ENCODE measurements at places on chromosomes 7 and 10.

GRCh38 chr7:73977619-73978618 lies 50.1 kb upstream of the ELN start:
- no peak for DNase-seq

- DNase-seq: no peak
Measured at GRCh38 chr7:43479042-43479441, 103.9 kb upstream of the STK17A start.

DNA sequence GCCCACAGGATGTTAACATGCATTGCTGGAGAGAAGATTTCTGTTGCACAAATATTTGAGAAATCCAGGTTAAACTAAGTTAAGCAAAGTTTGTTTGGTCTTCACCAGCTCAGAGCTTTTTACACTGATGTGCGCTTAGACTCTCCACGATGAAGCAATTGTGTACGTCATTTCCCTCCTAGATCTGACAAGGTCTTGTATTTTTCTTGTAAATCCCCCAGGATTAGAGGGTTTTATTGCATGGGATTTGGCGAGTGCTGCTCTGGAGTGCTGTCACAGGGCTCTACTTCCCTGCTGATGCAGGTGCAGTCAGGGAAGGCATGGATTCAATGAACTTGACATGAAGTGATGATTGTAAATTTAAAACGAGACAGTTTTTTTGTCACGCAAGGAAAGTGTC lies 173.3 kb downstream of the PDE1C start:
- DNase-seq: no peak

DNA sequence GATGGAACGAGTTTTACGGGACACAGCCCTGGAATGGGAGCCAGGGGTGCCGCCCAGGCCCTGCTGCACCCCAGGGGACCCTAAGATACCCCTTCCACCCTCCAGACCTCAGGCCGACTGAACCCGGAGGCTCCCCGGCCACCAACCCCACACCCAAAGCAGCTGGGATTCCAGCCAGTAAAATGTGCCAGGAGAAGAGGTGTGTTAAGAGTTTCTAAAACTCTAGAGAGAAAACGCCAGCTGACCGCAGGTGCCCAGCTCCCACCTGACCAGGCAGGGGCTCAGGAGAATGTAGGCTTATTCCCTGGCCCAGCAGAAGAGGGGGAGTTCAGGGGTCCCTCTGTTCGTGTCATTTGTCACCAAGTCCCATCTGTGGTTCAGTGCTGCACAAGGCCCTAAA lies 17.5 kb downstream of the NUDT1 start:
- no peak for DNase-seq

- DNase-seq: no peak
Measured at GRCh38 chr10:131790021-131790420, 110.8 kb upstream of the PPP2R2D start.

GRCh38 chr10:75508239-75508813 lies 76.9 kb downstream of the LRMDA start:
- no peak for DNase-seq

DNA sequence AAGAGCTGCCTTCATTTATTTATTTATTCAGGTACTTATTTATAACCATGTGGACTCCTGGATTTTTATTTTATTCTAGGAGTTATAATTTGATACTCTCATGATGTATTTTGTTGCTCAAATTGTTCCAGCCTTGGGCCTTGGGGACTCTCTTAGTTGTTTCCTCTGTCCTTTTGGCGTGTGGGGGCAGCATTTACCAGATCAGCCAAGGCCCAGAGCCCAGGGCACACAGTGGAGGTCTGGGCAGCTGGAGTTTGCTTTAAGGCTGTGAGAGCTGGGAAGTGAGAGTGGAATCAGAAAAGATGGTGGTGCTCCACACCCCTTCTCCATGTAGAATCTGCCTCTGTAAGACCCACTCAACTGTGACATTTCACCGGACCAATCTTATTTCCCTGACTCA lies 398.9 kb downstream of the RPS24 start:
- no peak for DNase-seq

- DNase-seq: no peak
Measured at GRCh38 chr10:114387784-114388183, 16.5 kb downstream of the AFAP1L2 start.

DNA sequence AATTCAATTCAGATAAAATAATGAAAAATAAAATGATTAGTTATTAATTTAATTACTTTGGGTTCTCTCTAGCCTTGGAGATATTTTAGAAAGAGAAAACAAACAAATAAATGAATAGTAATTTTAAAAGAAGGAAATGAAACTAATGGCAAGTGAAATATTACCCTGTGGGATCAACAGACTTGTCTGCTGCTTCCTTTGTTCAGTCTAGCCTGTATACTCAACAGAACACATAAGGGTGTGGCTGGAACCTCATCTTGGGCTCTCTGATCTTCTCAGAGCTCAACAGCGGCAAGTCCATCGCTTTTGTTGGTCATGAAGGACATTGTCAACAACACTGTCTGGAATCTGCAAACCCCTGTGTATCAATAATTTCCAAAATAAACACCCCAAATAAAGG lies 904.9 kb downstream of the IPMK start:
- no peak for DNase-seq

DNA sequence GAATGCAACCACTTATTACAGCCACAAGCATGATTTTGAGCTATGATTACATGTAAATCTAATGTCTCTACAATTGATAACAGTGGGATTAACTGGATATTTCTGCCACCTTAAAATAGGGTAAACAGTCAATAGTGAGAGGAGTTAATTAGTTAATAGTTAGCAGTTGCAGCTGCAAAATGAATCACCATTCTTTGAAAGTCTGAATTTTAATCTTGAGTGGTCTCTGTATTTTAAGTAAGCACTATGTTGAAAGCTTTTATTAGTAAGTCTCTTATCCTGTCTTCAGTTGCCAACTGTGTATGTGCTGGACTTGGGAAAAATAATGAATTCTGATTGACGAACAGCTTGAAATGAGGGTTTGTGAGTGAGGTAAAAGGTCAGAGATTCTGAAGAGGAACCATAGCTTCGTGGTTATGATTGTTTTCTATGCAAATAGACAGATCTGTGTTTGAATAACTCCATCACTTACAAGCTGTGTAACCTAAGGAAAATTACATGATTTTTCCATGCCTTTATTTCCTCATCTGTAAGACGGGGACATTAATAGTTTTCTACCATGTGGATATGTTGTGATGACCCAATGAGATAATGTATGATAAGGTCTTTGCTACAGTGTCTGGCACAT lies 75.2 kb downstream of the RNLS start:
- no peak for DNase-seq

- DNase-seq: no peak
Measured at GRCh38 chr7:83921271-83921940, 272.5 kb upstream of the SEMA3E start.

DNA sequence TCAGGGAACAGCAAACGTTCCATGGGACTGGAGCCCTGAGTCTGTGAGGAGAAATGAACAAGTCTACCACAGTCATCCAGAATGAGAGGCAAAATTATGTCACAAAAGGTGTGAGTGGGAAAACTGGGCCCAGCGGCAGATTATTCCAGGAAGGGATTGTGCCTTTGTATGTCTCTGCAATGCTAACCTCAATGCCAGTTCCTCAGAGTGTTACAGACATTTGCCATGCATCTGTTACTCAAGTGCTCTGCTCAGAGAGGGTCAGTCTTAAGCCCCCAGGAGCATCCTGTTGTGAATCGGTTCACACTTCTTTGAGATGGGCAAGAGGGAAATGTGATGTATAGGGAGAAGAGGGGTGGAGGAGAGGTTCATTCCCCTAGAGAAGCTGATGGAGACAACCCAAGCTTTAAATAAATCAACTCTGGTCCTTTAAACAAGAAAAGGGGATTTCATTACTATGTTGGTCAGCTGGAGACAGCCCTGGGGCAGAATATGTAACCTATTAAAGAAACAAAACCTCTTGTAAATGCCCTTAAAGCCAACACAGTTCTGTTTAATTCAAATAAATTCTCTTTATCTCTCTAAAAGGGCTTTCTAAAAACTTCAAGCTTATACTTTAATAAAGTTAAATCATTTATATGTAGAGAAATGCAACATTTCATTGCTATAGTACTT lies 85.9 kb upstream of the GRB10 start:
- DNase-seq: no peak

Data from cortex of kidney (tissue), 1 donor.